HCT116 (cell line): ENCODE measurements at places on chromosomes 4 and X.

DNA sequence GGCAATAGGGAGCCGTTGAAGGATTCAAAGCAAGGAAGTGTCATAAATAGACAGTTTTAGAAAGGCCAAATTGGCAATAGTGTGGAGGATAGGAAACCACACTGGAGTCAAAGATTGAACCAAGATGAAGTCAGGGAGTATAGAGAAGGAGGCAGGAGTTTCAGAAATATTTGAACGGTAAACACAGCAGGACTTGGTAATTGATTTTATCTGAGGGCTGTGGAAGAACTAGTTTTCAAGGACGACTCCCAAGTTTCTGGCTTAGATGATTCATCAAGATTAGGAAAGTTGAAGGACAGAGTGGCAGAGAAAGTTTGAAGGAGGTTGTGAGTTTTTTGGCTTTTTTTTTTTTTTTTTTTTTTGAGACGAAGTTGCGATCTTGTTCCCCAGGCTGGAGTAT is 11.5 kb upstream of the TMEM31 start:
- no peak for DNase-seq

GRCh38 chr4:73744203-73744602 is 3.8 kb downstream of the CXCL8 start:
- no peak for DNase-seq

GRCh38 chrX:11282043-11282442 is 11.2 kb upstream of the AMELX start:
- DNase-seq = no peak

GRCh38 chrX:39577206-39577984 is 520.4 kb downstream of the BCOR start:
- no peak for DNase-seq

DNA sequence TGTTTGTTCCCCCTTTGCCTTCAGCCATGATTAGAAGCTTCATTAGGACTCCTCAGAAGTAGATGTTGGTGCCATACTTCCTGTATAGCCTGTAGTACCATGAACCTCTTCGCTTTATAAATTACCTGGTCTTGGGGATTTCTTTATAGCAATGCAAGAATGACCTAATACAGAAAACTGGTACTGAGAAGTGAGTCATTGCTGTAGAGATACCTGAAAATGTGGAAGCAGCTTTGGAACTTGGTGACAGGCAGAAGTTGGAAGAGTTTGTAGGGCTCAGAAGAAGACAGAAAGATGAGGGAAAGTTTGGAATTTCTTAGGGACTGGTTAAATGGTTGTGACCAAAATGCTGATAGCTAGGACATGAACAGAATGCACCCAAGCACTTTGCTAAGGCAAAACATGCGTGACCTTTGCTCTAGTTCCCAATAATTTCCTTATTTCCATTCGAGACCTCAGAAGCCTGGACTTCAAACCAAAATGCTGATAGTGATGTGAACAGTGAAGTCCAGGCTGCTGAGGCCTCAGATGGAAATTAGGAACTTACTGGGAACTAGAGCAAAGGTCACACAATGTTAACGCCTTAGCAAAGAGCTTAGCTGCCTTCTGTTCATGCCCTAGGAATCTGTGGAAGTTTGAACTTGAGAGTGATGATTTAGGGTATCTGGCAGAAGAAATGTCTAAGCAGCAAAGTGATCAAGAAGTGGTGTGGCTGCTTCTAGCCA is 3.0 kb upstream of the USP46 start:
- DNase-seq = no peak

GRCh38 chr4:84966382-84967242 is at the start of gene WDFY3:
WDFY3 (minus strand) TSS chr4:84966690; CDS start chr4:84860591, 106,099 bp downstream.
- DNase-seq = peak; percentile 71

DNA sequence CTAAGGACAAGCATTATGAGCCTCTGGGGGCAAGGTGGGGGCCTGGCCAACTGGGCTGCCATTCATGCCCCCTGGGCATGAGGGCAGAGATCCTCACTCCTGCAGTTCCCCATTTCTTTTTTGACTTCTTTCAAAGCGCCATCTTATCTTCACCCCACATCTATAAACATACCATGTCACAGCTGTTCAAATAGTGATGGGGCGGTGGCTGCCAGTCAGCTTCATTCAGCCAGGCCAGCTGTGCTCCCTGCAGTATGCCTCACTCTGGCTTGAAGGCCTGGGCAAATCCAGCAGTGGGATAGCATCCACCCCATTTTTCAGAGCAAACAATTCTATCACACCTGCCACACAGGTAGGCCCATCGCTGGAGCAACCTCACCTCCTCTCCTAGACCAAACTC is 85.5 kb downstream of the NHSL2 start:
- no peak for DNase-seq

- no peak for DNase-seq
Measured at GRCh38 chr4:147735413-147736301, 3.8 kb downstream of the ARHGAP10 start.

DNA sequence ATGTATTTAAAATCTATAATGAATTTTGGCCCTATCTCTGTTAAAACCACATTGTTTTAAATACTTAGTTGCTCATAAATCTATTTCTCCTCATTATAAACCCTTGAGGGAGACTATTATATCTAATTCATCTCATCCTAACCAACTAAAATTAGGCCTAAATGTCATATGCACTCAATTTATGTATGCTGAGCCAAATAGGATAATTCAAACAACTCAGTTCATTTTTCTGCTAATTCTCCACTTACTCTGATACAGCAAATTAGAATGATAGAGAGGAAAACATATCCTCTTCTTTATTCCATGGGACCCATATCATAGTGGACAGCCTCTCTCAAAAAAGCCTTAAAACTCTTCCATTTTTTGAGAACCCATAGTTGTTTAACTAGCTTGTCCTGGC is 80.3 kb upstream of the TET2 start:
- DNase-seq = no peak

DNA sequence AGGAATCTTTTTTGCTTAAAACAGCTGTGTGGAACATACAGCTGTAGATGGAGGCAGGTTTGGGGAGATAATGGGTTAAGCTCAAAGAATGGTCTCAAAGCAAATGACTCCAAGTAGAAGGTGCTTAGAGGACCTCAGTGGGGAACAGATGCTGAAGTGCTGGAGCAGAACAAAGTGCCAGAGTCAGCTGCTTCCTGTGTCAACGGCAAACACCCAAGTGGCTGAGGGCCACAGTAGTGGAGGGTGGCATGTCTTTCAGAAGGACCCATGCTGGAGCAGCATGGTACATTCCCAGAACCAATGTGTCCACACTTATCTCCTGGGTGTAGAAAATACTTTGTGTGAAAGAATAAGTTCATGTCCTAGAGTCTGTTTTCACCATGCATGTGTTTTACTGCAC is 197.5 kb downstream of the CCNG2 start:
- DNase-seq = no peak

DNA sequence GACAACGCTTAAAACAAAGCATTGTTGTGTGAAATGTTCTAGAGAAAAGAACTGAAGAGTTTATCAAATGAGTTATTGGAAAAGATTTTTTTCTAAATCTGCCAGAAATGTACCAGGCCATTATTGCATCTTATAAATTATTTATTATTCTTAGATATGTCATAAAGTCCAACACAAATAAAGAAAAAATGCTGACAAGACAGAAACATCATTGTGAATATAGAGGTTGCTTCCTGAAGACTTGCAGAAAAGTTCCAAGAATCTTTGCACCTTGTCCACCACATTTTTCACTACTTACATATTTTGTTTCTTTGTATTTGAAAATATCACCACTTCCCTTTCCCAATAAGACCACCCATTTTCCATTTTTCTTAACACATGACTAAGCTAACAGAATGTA is 545.8 kb downstream of the IQCM start:
- DNase-seq = no peak

DNA sequence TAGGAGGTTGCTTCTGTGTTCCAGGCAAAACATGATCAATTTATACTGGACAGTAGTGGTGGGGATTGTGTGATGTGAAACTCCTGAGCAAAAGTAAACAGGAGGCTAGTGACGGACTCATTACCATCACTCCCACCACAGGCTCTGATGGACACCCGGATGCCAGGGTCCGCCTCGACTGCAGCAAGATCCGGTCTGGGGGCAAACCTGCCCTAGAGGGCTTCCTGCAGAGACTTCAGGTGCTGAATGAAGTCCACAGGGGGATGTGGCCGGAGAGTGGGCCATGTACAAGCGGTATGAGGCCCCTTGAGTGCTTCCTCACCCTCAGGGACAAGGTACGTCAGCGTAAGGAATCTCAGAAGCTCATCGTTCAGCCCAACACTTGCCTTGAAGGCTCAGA is 23.4 kb upstream of the TECRL start:
- no peak for DNase-seq

DNA sequence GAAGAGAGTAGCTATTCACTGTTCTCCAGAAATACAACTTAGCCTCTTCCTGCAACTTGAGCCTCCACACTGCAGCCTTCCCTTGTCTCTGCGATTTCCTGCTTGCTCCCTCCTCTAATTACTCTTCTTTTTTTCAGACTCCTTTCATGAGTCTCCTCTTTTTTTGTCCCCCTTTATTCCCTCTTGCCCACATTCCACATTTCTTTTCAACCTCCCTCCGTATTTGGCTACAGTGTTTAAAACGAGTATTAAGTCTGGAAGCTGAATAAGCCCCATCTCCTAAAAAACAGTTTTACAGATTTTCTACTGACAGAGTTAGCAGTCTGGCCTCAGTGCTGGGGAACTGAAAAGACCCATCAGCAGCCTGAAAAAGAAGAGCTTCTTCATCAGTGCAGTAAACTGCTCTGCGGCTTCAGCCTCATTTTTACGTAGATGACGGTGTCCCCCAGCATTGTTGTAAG is 141.5 kb downstream of the TENM3 start:
- DNase-seq = no peak

DNA sequence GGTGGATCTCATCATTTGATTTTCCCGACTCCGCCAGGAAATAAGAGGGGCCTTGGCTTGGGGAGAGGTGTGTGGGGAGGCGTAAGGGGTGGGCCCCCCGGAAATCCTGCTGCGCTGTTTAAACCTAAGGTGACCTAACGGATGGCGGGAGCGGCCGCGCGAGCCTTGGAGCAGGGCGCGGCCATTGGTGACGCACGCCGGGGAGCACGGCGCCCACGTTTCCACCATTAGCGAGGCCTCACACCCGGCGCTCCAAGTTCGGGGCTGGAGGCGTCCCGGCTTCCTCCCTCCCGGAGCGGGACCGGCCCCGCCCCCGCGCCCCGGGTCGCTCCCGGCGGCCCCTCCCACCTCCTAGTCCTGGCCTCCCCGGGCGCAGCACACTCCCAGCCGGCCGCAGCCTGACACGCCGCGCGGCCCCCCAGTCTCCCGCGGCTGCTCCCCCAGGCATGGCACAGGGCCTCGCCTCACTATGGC is at the start of gene SMS:
Gene SMS (plus strand): TSS at position 354 of the 474 bp plus-strand sequence. CDS start 116 bp downstream, at position 470.
- no peak for DNase-seq

DNA sequence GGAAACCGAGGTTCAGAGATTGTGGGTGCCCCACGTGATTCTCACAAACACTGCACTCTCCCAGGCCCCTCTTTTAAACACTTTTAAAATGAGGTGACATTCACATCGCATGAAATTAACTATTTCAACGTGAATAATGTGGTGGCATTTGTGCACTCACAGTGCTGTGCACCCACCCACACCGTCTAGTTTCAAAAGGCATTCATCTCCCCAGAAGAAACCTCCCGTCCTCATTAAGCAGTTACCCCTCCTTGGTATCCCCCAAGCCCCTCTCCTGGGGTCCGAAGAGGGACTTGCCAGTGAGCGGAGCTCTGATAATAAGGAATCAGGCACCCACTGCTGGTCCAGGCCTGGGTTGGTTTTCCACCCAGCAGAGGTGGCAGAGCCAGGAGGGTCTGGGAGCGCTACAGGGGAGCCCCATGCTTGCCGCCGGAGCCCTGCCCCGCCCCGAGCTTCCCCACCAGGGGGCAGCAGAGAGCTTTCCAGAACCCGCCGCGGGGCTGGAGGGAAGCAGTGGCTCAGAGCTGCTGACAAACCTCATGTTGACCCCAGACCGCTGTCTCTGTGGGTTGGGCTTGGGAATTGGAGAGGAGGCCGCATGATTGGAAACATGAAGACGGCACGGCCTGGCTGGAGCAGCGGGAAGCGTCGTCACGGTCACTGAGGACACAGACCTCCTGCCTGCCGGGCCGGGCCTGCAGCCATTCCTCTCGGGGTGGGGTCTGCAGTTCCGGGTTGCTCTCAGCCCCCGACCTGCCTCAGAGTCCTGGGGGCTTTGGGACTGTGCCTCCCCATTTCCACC is 27.5 kb upstream of the HTRA3 start:
- DNase-seq = peak; percentile 22

DNA sequence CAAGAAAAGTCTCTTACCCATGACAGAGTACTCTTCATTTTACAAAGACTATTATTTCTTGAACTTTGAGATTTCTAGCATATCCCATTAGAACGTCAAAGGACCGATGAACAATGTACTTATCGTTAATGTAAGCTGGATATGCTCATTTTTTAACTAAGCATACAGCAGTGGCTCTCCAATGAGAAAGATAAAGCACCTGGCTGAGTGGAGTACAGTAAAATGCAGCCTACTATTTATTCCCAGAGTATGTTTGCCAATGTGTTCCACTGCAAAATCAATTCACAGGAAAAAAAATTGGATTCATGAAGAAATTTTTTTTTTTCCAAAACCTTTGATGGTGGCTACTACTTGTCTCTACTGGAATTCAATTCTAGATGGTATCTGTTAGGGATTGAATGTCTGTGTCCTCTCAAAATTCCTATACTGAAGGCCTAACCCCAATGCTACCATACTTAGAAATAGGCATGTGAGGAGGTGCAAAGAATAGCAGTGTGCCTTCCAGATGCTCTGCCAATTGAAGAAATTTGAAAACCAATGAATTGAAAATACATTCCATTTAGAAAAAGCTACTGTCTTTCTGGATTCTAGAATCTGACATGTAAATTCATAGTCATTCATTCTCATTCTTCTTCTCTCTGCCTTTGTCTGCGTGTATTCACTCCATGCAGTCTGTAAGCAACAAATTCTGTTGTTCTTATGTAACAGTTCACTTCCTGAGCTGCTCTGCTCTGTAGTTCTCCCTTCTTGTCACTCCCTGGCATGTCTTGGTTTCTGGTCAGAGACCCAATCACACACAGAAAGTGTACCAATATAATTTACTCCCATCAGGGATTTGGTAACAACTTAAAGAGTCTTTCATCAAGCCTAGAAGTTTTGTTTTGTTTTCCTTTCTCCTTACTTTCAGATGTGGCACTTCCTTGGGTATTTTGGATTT is 61.4 kb downstream of the PAPSS1 start:
- no peak for DNase-seq

DNA sequence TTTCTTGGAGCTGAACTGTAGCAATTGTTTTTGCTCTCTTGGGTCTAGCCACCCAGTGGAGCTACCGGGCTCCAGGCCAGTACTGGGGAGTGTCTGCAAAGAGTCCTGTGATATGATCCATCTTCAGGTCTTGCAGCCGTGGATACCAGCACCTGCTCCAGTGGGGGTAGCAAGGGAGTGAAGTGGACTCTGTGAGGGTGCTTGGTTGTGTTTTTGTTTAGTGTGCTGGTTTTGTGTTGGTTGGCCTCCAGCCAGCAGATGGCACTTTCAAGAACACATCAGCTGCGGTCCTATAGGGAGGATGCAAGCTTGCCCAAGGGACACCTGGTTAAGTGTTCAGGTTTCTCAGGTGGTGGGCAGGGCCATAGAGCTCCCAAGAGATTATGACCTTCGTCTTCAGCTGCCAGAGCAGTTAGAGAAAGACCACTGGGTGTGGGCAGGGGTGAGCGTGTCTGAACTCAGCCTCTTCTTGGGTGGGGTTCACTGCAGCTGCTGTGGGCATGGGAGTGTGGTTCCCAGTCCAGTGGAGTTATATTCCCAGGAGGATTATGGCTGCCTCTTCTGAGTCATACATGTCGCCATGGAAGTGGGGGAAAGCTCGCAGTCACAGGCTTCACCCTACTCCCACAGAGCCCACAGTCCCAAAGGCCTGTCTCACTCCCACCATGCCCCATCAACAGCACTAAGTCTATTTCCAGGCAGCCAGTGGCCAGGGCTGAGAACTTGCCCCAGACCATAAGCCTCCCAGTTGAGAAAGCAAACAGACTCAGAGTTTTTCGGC is 811.6 kb downstream of the GLUD2 start:
- no peak for DNase-seq

- no peak for DNase-seq
Measured at GRCh38 chr4:112403101-112403945, 106.2 kb downstream of the ALPK1 start.
